ENCODE measurements at places on chromosomes 11 and 22. TPM values are rescaled to one million over a fixed set of nuclear protein-coding genes. Genes with fewer than 3 reads are reported as not detected.

TIGD3 gene
- 1.1 TPM for total RNA-seq

GLYATL1 gene
- not detected for total RNA-seq

SEPTIN3 gene
- 1.2 TPM for total RNA-seq

MYRF gene
- total RNA-seq, result 2.2 TPM

PHF21B gene
- total RNA-seq, result 0.84 TPM

GUCY1A2 gene
- total RNA-seq, result not detected

MUC5AC gene
- not detected for total RNA-seq

OSBP gene
- 36.6 TPM for total RNA-seq

GLYAT gene
- not detected for total RNA-seq

GTF2H1 gene
- 40.0 TPM for total RNA-seq

TRPT1 gene
- 33.4 TPM for total RNA-seq

ADAMTS8 gene
- not detected for total RNA-seq

LRRN4CL gene
- 0.14 TPM for total RNA-seq

PPP6R3 gene
- total RNA-seq, result 121 TPM

B4GALNT4 gene
- total RNA-seq, result 0.32 TPM

FAM83F gene
- total RNA-seq, result not detected

F2 gene
- not detected for total RNA-seq

FUT4 gene
- 5.8 TPM for total RNA-seq

MOGAT2 gene
- not detected for total RNA-seq

ABCC8 gene
- total RNA-seq, result not detected

ART5 gene
- total RNA-seq, result not detected

OR51E2 gene
- total RNA-seq, result not detected

APOBEC3H gene
- 137 TPM for total RNA-seq

FGF4 gene
- not detected for total RNA-seq

DRD4 gene
- 0.41 TPM for total RNA-seq

RIC8A gene
- 113 TPM for total RNA-seq

MAJIN gene
- not detected for total RNA-seq

NTM gene
- not detected for total RNA-seq

CHRM1 gene
- total RNA-seq, result not detected

SLC25A45 gene
- total RNA-seq, result 25.1 TPM

GDPD5 gene
- 33.9 TPM for total RNA-seq

CALCA gene
- not detected for total RNA-seq

GNG3 gene
- total RNA-seq, result not detected

ELMOD1 gene
- total RNA-seq, result not detected

XKR3 gene
- total RNA-seq, result not detected

MS4A15 gene
- total RNA-seq, result not detected

APOL5 gene
- total RNA-seq, result not detected
